Activated CD4-positive, alpha-beta T cell treated with anti-CD3 and anti-CD28 coated beads, Interleukin-2, amount 50 U/mL, for 1 hour (primary cell): ENCODE measurements at places on chromosomes 7 and 10.

GRCh38 chr10:121078036-121078435 lies 226.9 kb downstream of the WDR11 start:
- DNase-seq, result no peak

DNA sequence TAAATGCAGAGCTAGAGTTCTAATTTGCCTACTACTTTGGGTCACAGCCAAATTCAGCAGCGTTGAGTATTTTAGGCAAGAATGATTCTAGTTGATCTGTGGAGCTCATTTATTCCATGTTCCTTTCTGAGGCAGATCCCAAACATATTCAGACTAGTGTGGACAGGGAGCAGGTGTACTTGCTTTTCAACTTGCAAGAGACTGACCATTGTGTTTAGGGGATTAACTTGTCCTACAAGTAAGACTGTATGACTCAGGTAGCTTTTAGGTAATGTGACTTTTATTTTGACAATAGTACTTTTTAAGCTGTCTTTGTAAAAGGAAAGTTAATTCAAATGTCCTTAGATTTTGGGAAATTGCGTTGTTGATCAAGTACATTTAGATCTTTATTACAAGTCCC lies 285.5 kb downstream of the TWIST1 start:
- no peak for DNase-seq

- DNase-seq, result no peak
Observed at GRCh38 chr7:107944411-107945169, 53.6 kb downstream of the DLD start.

DNA sequence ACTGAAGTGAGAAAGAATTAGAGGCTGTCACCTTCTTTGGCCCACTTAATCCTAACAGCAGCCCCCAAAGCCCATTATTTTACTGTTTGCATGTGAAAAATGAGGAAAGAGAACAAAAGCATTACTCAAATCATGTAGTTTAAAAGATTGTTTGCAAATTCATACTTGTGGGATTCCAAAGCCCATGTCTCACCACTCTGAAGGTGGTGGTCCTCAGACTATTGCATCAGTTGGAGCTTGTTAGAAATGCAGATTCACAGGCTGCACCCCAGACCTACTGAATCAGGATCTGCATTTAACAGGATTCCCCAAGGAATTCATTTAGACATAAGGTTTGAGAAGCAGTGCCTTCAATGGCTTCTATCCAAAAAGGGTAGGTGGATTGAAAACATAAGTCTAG lies 93.7 kb upstream of the PDE1C start:
- no peak for DNase-seq

DNA sequence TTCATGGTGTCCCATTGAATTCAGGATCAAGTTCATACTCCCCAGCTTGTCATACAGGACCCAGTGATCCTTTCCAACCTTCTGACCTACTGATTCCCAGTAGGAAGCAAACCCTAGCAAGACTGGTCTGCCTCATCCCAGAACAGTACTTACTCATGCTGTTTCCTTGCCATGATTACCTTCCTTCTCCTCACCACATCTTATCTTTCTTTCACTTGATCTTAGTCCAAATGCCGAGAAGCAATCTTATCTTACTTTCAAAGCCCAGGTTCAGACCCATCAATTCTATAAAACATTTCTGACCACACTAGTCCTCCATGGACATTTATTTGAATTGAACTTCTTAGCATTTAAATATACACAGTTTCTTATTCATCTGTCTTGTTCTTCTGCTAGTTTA lies 26.6 kb upstream of the ATRNL1 start:
- no peak for DNase-seq

GRCh38 chr7:42392826-42393225 lies 155.8 kb upstream of the GLI3 start:
- no peak for DNase-seq

DNA sequence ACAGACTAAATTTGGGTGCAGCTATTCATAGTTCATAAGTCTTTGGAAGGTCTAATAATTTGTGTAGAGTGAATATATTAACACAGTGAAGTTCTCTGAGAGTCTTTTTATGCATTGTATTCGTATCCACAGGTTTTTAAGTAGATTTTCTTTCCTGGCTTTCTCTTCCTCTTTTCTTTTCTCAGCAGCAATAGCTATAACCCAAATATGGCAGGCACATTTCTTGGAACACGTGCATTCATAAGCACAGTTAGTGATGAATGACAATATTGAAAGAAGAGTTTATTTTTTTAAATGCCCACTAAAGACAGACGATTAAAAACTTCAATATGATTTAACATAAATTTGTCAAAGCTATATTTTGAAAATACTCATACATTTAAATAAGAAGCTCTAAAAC lies 220.5 kb upstream of the MBL2 start:
- no peak for DNase-seq

- DNase-seq, result no peak
Observed at GRCh38 chr10:32059472-32059871, 3.2 kb upstream of the KIF5B start.

GRCh38 chr10:51860257-51860656 lies 160.9 kb upstream of the CSTF2T start:
- DNase-seq, result no peak

DNA sequence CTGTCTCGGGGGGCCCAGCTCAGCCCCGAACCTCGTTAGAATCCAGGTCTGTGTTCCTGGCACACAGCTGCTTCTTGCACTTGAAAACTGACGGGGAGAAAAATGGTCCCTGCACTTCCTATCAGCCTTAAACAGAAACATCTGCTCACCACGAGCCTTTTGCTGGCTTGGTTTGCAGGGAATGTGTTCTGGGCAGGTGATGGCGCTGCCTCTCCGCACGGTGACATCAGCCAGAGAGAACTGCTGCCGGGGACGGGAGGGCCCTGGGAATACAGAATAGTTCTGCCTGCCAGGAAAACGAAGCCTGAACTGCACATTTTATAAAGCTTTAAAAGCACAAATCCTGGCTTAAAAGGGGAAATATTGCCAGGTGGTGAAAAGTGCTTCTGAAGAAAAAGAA lies 622.5 kb downstream of the TYW1 start:
- DNase-seq, result no peak

DNA sequence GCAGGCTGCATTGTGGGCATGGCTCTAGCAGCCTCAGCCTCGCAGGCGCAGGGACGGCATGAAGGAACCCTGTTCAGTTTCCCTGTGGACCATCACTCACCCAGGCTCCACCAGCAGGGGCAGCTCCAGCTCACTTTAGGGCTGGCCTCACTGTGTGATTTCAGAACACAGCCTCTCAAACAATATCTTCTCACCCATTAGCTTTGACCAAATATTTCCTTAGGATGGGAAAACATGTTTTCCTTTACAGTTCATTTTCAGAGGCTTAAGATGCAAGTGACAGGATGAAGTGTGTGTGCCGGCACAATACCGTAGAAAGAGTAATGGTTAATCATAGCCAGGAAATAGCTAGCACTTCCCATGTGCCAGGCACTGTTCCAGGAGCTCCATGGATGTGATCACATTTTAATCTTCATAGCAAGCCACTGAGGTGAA lies 58.2 kb downstream of the LANCL2 start:
- DNase-seq, result no peak

DNA sequence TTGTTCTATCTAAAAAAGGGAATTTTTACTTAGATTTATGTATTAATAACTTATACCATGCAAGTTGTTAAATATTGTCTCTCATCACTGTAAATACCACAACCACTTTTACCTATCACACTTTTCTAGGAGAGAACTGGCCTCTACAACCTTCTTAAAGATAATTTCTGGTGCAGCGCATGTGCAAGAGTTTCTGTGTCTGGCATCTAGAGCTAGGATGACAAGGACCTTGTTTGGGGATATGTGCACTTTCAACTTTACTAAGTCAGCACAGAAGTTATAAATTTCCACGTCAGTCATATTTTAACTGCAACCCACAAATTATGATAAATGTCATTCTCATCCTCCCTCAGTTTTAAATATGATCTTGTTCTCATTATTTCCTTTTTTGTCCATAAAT lies 156.9 kb upstream of the ADCY1 start:
- DNase-seq, result no peak

DNA sequence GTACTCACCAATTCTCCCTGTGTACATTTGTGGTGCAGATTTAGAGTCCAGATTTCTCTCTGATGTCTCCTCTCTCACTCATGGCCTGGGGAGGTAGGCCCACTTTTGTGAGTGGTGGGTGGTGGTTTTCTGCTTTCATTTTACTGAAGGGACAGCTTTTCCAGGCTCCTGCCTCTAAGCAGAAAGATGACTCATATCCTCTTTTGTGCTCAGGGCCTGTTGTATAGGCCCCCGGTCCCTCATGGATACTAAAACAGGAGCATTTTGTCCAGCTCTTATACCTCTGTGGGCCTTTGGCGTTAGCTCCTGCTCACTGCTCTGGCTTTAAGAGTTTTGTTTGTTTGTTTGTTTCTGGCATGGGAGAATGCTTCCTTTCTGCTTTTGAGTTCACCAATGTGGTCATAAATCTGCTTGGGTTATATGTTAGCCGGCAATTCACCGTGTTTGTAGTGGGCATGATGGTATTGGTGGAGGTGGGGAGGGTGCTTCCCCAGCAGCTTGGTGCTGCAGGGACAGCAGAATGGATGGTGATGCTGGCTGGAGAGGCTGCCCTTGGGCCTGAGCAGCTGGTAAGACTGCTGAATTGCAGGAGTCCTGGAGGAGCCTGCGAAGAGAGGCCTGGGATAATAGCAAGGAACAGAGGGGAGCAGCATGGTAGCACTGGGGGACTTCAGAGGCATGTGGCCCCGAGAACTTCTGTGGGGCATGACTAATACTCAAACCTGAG lies 468.7 kb downstream of the RPS24 start:
- no peak for DNase-seq

GRCh38 chr7:17396692-17397091 lies 98.2 kb downstream of the AHR start:
- no peak for DNase-seq

GRCh38 chr7:5425507-5426225 lies 2.0 kb upstream of the TNRC18 start:
- DNase-seq, result no peak

DNA sequence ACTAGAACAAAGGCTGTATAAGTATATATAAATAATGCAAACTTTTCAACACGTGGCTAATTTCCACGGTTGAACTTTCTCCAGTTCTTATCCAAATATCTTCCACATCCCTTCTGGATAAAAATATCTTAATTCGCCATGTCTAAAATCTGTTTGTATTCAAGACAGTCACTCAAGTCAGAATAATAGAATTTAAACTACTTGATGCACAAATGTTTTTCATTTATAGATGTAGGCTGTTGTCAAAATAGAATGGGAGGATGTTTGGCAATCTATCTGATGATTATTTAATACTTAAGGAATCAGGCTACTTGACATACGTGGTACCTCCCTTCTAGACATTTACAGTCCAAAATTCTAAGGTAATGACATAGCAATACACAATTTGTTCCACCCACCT lies 204.3 kb downstream of the TWIST1 start:
- no peak for DNase-seq

GRCh38 chr10:91883549-91884444 lies 25.5 kb downstream of the FGFBP3 start:
- no peak for DNase-seq

- DNase-seq, result no peak
Observed at GRCh38 chr10:58608351-58608750, 95.7 kb downstream of the BICC1 start.

GRCh38 chr7:91713669-91714068 lies 166.8 kb downstream of the MTERF1 start:
- DNase-seq, result no peak

DNA sequence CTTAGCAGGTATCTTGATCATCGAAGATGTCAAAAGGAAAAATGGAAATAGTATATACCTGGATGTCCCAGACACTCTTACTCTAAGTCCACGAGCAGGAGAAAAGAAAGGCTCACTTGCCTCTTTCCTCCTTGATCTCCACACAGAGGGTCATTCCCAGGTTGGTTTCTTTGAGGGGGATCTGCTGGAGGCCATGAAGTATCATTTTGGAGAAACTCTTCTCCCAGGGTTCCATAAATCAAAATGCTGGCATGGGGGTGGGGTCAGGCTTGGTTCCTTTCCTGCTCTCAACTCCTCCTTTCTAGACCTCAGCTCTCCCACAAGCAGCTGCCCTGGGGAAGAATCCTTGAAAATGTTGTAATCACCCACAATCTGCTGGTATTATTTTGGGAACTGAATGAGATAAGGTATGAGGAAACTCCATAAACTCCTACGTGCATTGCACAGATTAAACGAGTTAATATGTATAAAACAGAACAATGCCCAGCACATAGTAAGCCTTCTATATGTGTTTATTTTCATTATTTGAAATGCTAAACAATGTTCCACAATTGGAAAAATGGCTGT lies 54.4 kb downstream of the PRKCQ start:
- DNase-seq, result no peak

DNA sequence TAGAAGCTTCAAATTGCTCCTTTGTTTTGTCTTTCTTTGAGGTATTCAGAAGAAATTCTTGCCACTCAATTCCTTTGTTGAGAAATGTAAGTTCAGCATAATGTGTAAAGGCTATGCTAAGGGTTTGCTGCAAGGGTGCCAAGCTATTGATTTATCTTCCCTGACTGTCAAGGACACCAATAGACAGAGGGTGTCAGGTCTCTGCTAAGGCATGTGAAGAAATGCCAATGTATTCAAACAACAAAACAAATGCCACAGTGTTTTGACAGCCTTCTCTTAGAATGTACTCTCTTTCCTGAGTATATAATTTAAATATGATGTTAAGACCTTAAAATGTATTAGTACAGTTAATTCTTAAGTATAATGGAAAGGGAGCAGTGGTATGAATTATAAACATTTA lies 62.4 kb downstream of the LRGUK start:
- DNase-seq, result no peak

DNA sequence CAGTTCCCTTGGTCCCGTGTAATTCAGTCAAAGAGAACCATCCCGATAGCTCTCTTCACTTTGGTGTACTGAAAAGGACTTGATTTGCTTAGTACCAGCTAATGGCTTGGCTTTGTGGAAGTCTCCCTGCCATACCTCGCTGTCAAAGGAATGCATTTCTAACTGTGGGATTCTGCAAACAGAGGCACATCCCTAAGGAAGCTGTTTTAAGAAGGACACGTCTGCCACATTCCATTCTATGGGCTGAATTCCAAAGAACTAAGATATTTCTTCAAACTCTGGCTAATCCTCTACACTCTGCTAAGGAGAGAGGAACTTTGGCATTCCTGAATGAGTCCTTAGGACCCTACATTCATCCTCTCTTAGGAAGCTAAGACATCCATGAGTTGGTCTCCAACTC lies 327.9 kb downstream of the SFMBT2 start:
- DNase-seq, result no peak

- no peak for DNase-seq
Observed at GRCh38 chr10:11355592-11355991, 255.9 kb downstream of the USP6NL start.

- no peak for DNase-seq
Observed at GRCh38 chr10:20489961-20490360, 407.1 kb downstream of the NEBL start.

DNA sequence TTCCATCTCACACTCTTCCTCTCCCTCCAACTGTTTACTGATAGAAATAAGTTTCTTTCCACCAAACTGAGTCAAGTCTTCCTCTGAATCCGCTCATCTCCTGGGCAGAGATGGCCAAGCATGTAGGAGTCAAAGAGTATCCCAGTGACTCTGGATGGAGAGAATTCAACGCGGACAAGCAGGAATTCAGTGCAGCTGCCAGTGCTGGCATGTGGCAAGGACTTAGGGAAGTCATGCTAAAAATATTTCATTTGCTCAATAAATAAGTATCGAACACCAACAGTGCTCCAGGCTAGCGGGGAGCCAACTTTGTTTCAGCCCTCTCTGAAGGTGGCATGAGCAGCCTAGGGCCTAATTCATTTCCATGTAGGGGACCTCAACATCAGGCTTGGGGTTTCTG lies 351.6 kb upstream of the ZMIZ1 start:
- DNase-seq, result no peak
